ENCODE measurements at places on chromosomes 1 and 21. TPM values are rescaled to one million over a fixed set of nuclear protein-coding genes. Genes with fewer than 3 reads are reported as not detected.

- no peak for DNase-seq
Observed at GRCh38 chr1:115062542-115063004, 26.7 kb downstream of the TSPAN2 start.

GRCh38 chr1:147826259-147826658, 65.9 kb upstream of the GJA5 start:
- DNase-seq: no peak

GRCh38 chr21:33011462-33011861, 14.3 kb upstream of the OLIG2 start:
- no peak for DNase-seq

DNA sequence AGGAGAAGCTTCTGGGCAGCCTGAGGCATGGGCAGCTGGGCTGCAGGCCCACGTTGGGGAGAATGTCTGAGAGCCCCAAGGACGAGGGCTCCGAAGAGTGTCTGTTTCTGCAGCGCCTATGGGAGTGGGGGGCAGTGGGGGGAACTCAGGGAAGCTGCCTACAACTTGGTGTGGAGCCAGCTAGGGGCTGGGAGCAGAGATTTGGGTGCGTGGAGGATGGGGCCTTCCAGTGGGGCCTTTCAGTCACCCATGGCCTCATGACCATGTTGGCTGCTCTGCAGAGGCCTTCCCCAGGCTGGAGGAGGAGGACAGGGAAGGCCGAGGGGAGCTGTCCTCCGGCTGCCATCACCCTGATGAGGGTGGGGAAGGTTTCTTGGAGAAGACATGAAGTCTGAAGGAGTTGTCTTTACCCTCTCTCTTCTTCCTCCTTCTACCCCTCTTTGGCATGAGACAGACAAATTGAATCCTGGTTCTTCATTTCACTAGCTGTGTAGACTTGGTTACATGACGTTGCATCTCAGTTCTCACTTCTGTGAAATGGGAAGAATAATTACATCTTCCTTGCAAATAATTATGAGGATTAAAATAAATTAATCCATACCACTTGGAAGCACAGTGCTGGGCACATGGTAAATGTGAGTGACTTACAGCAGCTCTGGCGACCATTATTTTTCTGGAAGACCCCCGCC, 8.3 kb downstream of the PPFIA4 start:
- no peak for DNase-seq

GRCh38 chr1:207893737-207894582, 17.0 kb downstream of the CD34 start:
- no peak for DNase-seq

FCER1G gene
- 12.4 TPM for total RNA-seq

DNA sequence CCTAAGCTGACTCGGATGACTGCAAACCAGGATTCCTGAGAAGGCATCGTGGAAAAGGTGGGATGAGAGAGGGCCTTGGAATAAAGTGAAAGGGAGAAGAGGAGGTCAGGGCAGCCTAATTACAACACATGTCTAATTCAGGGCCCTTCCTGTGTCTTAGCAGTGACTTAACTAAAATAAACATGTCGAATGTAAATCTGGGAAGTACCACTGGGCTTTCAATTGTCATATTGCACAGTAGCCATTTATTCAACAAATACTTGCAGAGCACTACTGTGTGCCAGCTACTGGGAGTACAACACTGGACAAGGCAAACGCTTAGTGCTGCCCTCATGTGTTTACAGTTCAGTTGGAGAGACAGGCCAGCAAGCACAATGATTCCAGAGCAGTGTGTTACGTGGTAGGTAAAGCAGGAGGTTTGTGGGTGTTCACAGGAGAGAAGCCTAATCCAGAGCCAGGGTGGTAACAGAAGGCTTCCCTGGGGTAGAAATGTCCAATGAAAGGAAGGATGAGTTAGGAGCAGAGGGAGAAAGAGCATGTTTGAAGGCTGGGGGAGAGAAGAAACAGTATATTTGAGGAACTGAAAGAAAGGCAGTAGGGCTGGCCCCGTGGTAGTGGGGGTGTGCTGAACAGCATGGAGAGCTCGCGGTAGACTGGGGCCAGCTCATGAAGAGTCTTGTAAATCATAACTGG, 38.0 kb upstream of the RASAL2 start:
- no peak for DNase-seq

DNA sequence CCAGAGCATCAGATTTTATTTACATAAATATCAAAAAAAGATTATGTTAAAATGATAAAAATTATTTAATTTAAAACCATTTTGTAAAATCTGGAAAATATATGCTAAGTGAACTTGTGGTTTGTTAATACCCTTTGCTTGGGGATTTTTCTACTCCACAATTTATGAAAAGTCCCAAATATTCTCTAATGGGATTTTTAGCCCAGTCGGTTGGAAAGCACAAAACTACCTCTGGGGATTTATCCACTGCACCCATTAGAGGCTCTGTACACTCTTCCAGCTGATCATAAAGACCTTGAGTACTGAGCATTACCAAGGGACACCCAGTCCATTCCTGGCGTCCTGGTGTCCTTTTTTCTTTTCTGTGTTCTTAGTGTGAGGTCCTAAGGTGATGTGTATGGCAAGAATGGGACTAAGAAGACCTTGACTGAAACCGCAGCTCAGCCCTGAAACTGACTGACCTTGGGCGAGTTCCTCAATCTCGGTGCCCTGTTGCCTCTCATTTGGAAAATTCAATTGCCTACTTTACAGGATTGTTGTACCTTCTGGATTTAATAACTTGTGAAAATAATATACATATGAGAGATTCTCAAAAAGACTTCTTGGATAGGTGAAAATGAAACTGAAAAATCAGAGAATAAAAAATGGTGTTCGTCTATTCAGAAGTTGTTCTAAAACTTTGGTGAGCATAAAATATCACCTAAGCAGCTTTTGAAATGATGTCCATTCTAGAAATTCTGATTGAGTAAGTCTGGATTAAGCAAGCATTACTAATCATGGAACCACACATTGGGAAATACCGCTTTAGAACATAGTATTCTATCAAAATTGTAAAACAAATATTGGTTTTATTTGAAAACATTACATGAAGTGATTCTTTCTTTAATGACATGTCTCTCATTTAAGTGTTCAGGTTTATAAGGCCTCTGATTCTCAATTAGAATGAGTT, 21.5 kb upstream of the SAMSN1 start:
- DNase-seq: no peak

ATG4C gene
- total RNA-seq: 11.5 TPM

TINAGL1 gene
- 28.6 TPM for total RNA-seq

OR10Z1 gene
- not detected for total RNA-seq

GRCh38 chr1:12473596-12474362, 144.2 kb downstream of the DHRS3 start:
- DNase-seq: peak; percentile 65

DNA sequence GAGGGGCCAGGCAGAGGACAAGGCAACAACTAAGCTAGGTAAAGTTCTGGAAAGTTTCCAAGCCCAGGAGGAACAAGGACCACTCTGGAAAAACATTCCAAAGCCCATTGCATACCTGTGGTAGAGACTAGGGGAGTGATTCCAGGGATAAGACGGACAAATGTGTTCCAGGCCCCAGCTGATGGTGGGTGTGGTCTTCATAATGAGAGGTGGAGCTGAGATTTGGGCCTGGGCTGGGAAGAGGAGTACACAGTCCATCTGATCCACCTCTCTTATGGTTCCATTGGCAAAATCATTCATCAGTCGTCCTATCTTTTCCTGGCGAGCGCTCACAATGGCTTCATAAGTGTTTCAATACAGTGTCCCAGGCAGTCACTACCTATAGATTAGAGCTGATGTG, 4.5 kb downstream of the KLHDC7A start:
- DNase-seq: no peak

- DNase-seq: no peak
Observed at GRCh38 chr1:158126425-158126824, 54.3 kb upstream of the CD1D start.

RBM34 gene
- 47.2 TPM for total RNA-seq

ASCL5 gene
- not detected for total RNA-seq

- DNase-seq: no peak
Observed at GRCh38 chr1:29052100-29052499, 71.6 kb downstream of the TMEM200B start.

DPT gene
- total RNA-seq: 191 TPM

GRCh38 chr1:3902571-3903091, 2.6 kb upstream of the C1orf174 start:
- DNase-seq: no peak

All from skin of body (tissue), 3 donors.